Inflammatory macrophage (primary cell): ENCODE measurements at places on chromosomes 6 and 20.

DNA sequence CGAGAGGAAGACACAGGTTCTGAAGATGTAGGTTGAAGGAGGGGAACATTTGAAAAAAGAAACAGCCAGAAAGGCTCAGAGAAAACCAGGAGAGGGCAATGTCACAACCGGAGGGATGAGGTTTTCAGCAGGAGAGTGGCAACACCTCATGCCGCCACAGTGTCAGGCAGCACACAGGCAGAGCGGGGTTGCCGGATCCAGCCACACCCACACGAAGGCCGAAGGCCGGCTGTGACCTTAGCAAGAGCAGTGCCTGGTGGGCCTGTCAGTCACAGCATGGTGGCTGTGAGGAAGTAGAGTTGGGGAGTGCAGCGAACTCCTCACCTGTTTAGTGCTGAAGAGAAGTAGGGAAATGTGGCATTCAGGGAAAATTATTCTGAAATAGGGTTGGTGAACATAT is 14.0 kb downstream of the HDDC2 start:
- DNase-seq, result no peak

- DNase-seq, result no peak
Observed at GRCh38 chr6:42336431-42336830, 115.3 kb downstream of the TRERF1 start.

DNA sequence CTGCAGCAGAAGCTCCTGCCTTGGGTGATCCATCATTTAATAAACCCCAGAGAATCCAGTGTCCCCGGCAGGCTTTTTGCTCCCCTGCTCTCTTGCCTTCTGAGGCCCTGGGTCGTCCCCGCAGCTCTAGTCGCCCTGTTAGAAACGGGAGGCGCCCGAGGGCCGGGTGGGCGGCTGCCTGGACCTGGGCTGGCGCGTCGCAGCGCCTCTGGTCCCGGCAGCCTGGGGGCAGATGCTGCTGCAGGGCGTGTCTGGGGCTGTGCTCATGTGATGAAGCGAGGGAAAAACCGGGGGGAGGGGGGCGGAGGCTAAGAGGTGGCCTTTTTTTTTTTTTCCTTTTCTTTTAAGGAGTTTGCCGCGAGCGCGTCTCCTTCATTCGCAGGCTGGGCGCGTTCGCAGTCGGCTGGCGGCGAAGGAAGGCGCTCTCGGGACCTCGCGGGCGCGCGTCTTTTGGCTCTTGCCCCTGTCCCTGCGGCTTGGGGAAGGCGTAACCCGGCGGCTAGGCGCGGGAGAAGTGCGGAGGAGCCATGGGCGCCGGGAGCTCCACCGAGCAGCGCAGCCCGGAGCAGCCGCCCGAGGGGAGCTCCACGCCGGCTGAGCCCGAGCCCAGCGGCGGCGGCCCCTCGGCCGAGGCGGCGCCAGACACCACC is 394 bp downstream of the AKAP12 start:
- DNase-seq, result no peak

GRCh38 chr6:40393641-40394040 is 193.5 kb downstream of the LRFN2 start:
- no peak for DNase-seq

- peak; percentile 29 for DNase-seq
Observed at GRCh38 chr20:63942250-63942951, 13.8 kb downstream of the UCKL1 start.

- DNase-seq, result no peak
Observed at GRCh38 chr6:14344486-14344885, 226.9 kb downstream of the CD83 start.

DNA sequence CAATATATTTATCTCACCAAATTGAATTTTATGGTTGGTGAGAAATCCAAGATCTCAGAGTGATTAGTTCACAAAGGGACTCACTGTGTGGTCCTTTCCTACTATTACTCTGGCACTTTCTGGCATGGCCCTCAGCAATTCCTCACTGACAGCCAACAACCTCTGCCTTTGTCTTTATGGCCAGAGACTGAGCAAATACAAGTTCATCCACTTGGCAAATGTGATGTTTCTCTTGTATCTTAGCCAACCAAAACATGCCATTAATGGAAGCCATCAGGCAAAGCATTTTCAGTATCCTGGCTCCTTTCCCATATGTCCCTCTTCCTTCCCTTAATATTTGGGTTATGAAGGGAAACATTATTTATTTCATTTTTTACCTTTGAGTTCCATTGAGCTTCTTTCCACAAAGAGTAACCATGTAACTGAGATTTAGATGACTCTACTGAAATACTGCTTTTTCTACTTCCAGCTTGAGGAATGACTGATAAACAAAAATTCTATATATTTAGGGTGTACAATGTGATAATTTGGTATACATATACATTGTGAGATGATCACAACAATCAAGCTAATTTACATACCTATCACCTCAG is 30.8 kb upstream of the SMLR1 start:
- no peak for DNase-seq

GRCh38 chr6:15776458-15776980 is 113.7 kb upstream of the DTNBP1 start:
- no peak for DNase-seq

GRCh38 chr6:322259-322930 is 30.1 kb downstream of the DUSP22 start:
- DNase-seq, result no peak

GRCh38 chr6:126959765-126960164 is 158.7 kb upstream of the RSPO3 start:
- no peak for DNase-seq

DNA sequence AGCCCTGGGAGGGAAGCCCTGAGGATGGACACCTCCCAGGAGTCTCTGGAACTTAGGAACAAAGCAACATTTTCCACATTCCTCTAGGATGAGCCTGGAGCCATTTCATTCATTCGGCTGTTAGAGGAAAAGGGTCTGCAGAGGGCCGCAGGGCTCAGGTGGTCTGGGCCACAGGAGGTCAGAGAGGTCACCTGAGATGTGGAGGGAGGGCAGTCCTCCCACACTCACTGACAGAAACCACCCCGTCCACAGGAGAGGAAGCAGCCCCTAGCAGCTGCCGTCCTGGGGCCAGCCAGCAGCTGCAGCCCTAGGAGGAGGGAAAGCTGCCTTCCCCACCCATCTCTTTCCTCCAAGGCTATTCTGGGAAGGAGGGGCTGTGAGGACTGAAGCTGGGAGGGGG is 207.0 kb downstream of the CDC5L start:
- DNase-seq, result no peak

GRCh38 chr20:16017656-16018055 is 555.6 kb downstream of the KIF16B start:
- DNase-seq, result no peak

DNA sequence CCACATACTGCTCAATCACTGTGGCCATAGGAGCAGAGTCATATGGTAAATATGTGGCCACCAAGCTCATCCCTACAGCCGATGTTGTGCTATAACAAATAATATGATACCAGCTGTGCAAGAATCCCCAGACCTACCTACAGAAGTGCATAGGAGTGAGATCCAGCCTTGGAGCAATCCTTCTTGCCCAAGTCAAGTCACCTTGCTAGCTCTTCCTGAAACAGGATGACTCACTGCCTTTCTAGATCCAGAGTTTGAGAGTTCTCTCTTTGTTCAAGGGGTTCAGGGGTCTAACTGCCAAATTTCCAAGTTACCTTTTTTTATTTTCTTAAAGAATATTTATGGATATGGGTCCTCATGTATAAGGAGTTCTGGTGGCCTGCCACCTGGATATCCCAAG is 195.7 kb upstream of the MAN1A1 start:
- no peak for DNase-seq
